Naive B cell (primary cell): ENCODE measurements at places on chromosomes 1 and 21. TPM values are rescaled to one million over a fixed set of nuclear protein-coding genes. Genes with fewer than 3 reads are reported as not detected.

DNA sequence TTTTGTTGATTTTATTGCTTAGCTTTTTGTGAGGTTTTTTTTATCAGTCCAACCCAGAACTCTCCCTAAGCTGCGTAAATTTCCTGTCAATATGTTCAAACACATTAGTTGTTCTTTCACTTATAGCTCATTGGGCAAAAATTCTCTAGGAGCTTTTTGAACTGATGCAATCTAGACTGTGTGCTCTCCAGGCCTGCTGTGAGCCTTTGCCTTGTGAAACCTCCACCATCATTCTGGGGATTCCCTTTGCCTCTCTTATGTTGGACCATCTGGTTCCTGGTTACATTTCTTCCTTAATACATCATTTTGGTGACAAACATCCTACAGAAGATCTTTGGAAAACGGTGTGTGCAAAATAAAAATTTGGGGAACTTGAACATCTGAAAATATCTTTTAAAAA lies 247.2 kb downstream of the LRRC7 start:
- DNase-seq = no peak

GRCh38 chr21:41717573-41718330 lies 49.1 kb downstream of the RIPK4 start:
- no peak for DNase-seq

DNA sequence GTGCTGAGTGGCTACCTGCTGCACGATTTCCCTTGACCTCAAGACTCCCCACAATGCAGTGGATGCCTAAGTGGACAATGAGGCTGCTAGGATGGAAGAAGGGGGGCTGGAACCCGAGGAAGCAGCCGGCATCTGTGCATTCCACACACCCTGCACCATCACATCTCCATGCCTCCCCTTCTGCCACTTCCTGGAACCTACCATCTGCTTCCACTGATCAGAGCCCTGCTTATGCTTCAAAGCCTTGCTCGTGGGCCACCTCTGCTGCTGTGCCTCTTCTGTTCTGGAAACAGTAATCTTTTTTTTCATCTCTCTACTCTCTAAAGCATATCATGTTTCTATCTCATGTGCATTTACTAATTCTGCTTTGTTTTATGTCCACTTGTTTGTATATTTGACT lies 66.2 kb upstream of the WDR26 start:
- no peak for DNase-seq

DNA sequence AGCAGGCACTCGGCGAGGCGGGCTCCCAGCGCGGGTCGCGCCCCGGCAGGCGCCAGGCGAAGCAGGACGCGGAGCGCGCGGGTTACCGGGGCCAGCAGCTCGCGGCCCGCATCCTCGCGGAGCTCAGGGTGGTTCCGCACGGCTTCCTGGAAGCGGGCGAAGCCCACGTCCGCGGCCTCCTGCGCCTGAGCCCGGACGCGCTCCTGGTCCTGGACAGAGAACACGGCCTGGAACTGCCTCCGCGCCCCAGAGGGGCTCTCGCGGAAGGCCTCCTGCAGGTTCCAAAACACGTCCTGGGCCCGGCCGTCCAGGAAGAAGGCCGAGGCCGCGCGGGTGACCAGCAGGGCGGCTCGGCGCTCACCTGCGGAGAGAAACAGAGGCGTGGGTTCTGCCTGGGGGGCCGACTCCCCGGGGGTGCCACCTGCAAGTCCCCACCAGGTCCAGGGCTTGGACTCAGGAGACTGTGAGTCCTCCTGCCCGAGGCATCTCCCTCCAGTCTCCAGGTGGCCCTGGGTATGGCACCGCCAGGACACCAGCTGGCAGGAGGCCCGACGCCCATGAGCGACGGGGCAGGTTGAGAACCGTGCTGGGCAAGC lies 11.4 kb downstream of the TTC34 start:
- DNase-seq = no peak

SPATA45 gene
- polyA plus RNA-seq = not detected

TNNI3K gene
- polyA plus RNA-seq = 0.48 TPM
